ENCODE measurements at places on chromosomes 6 and 20.

DNA sequence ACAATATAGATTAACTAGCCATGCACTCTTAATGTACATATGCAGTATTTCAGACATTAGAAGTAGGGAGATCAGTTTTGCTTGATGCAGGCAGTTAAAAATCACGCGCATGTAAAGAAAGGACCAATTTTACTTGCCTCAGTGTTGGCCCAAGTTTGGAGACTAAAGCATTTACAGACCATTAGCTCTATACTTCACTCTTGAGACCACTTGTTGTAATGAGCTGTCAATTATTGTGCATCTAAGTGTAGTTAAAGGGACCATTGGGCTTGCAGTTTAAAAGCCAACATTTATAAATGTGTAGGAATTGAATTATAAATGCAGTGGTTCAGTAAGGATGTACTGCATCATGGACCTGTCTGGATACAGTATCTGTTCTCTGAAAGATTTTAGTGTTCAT, 53.7 kb downstream of the PLCB4 start:
- no peak for DNase-seq

- no peak for DNase-seq
Measured at GRCh38 chr6:140857739-140858380, 1274.9 kb upstream of the GJE1 start.

DNA sequence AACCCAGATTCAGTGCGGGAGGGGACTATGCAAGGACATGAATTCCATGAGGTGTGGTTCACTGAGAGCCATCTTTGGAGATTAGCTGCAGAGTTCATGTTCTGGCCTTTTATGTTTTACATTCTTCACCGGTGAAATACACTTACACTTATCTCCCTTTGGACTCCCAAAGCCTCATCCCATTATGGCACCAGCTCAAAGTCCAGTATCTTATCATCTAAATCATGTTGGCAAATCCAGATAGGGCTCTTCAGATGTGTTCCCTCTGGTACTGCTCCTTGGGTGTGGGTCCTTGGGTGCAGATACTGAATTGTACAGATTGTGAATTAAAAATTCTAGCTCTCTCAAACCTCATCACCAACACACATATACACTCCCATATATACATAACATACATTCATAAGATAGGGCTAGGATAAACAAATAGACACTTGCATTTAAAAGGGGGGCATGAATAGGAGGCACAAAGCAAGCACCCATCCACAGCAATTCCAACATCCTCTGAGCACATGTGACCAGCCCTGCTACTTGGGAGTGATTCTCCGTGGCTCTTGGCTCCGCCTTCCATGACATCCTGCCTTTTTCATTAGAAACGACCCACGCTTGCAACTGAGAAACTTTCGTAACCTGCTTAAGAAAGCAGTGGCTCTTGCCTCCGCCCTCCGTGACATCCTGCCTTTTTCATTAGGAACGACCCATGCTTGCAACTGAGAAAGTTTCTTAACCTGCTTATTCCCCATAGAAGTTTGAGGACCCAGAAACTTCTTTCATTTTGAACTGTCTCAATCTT, 53.6 kb upstream of the LRRC1 start:
- DNase-seq: no peak

DNA sequence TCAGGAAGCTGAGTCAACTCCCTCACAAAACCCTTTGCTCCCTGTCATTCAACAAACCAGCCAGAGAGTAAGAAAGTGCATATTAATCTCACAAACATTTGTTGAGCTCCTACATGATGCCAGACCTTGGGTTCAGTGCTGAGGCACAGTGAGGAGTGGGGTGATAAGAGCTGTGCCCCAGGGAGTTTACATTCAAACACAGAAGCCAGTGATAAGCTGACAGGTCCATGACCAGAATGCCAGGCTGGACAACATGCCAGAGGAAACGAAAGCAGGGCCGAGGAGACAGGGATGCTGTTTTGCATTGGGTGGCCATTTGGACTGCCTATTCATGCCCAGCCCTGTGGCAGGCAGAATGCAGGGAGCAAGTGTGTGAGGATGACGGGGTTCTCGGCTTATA, 76.7 kb downstream of the LRFN2 start:
- DNase-seq: no peak
